Heart left ventricle (tissue), 16 donors: ENCODE measurements at places on chromosomes 7 and 10. TPM values are rescaled to one million over a fixed set of nuclear protein-coding genes. Genes with fewer than 3 reads are reported as not detected.

Gene VWC2
- 4.2 TPM for total RNA-seq

Gene CSGALNACT2
- total RNA-seq: 8.3 TPM

DNA sequence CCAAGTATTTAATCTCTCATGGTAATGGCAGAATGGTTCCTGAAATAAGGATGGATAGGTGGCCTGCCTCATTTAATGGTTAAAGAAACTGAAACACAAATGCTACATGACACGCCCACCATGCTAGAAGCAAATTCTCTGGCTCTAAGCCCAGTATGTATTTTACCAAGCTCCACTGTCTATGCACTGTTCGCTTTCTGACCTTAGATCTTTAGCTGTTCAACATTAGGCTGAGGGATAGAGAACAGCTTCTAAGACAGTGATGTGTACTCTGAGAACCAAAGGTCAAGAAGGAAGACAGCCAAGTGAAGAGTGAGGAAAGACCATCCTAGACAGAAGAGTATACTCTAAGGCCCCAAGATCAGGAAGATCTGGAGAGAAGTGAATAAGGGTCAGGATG lies 26.6 kb downstream of the FAM3C start:
- DNase-seq: no peak

DNA sequence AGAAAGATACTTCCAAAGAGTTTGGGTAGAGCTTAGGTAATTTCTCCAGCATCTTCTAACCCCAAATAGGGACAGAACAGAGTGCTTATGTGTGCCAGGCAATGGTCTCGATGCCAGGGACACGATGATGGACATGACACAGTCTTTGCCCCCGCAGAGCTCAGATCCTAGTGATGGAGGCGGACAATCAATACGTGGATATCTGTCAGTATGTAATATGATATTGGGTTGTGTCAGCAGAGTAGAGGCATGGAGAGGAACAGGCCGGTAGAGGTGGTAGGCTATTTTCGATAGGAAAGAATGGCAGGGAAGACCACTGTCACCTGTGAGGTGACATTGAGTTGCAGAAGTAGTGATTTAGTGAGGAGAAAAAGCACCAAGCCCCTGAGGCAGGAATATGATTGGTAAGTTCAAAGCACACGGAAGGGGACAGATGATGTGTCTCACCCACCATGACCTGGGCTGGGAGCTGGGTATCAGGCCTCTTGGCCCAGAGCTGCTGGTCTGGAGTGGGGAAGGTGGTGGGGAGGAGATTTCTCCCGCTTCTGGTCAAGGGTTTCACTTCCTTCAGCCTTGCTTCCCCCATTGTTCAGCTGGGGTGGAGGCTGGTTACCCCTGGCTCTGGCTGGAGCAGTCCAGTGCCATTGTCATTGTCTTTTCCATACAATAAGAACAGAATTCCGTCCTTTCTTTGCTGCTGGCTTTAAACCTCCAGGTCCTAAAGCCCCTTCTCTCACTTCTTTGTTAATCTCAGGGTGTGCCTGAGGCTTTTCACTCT lies 36.0 kb upstream of the SRGN start:
- DNase-seq: no peak

DNA sequence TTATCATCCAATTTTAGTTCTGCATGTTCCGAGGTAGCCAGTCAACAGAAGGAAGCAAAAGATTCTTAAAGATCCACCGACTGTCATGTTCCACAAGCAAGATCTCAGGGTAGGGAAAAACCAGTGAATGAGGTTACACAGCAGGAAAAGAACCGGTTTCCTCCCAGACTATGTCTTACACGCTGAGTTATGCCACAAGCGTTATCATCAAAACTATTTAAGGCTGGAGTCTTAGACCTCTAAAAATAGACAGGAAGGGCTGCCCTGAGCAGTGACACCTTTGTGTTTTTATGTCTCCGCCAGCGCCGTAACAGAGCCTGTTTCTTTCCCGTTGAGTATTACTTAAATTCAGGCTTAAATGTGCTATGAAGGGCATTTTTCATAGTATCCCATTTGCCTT lies 48.3 kb downstream of the PROSER2 start:
- no peak for DNase-seq

DNA sequence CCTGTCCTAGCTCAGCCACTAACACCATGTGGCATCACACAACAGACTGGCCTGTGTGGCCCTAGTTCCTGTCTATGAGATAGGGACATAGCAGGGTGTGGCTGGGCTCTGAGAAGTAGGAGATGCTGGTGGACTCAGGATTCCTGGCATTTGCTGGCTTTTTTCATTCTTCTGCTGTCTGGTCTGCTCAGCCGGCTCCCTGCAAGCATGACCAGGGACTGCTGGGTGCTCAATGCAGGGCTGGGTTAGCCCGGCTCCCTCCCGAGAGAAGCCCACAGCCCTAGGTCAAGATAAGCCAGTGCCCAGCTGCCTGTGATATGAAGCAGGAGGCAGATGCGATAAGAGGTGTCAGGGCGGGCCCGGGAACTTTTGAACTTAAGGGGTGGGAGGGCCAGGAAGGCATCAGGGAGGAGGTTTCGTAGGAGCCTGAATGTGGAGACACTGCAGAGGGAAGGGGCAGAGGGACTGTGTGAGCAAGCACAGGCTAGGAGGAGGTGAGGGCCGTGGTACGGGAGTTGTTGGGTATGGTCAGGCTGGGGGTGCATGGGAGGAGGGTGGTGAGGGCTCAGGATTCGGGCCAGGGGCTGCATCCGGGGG lies 3.5 kb downstream of the AQP1 start:
- DNase-seq: no peak

- DNase-seq: no peak
Measured at GRCh38 chr10:30160271-30160982, 101.0 kb upstream of the JCAD start.

DNA sequence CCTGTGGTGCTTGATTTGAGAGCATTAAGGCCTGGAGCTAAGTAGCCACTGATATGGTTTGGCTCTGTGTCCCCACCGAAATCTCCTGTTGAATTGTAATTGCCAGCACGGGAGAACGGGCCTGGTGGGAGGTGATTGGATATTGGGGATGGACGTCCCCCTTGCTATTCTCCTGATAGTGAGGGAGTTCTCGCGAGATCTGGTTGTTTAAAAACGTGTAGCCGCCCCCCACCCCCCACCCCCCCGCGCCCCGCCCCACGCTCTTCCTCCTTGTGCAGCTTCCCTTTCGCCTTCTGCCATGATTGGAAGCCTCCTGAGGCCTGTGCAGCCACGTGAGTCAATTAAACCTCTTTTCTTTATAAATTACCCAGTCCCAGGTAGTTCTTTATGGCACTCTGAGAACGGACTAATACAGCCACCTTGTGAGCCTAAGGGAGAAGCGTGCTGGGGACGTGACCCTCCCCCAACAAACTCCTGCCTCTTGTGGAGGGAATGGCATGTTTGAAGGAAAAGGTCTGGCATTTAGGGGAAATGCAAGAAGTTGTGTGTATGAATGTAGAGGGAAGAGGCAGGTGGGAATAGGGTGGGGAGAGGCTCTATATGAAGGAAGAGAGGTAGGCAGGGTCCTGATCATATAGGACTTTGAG lies 118.0 kb upstream of the KMT2C start:
- no peak for DNase-seq

GRCh38 chr7:4270268-4270667 lies 411.8 kb upstream of the FOXK1 start:
- DNase-seq: no peak

DNA sequence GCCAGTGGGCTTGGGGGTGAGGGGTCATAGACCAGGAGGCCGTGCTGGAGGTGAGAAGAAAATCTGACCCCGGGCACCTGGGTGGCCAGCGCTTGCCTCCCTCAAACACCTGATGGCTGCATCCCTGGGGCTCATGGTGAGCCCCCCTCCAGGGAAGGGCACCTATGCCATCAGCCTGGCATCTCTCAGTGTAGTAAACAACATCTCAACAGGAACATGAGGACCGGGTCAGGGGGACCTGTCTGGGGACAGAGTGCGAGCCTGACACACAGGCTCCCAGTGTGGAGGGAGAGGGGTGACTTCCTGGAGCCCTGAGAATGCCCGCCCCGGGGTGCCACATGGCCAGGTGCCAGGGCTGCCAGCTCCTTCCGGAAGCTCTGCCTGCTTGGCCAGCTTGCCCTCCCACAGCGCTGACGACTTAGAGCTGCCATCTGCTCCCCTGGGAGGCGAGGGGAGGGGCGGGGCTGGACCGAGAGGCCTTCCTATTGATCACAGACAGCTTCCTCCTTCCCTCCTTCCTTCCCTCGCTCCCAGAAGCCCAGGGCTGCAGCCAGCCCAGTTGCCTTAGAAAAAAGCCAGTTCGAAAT lies 12.3 kb downstream of the STX1A start:
- DNase-seq: peak; percentile 50

- DNase-seq: no peak
Measured at GRCh38 chr7:29565634-29565981, 2.0 kb downstream of the PRR15 start.

- DNase-seq: no peak
Measured at GRCh38 chr7:106187613-106188350, 75.7 kb upstream of the SYPL1 start.

DNA sequence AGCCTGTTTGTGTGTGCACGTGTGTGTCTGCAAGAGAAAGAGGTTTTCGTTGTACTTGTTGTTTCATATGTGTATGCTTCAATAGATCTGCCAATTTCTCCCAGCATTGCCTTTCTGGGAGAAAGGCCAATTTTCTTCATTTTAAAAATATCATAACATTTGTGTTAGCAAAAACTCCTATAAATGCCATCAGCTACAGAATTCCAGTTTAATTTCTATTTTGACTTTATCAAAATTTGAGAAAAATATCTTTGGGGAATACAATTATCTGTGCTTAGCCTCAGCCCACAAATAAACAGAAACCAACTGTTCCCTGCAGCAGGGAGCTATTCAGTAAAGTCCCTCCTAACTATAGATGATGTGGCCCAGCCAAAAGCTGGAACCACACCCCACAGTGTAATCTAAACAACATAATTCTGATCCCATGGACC lies 68.3 kb upstream of the MGMT start:
- no peak for DNase-seq

- no peak for DNase-seq
Measured at GRCh38 chr7:4519819-4520520, 162.1 kb upstream of the FOXK1 start.

- no peak for DNase-seq
Measured at GRCh38 chr10:79097021-79097872, 28.5 kb downstream of the ZMIZ1 start.

DNA sequence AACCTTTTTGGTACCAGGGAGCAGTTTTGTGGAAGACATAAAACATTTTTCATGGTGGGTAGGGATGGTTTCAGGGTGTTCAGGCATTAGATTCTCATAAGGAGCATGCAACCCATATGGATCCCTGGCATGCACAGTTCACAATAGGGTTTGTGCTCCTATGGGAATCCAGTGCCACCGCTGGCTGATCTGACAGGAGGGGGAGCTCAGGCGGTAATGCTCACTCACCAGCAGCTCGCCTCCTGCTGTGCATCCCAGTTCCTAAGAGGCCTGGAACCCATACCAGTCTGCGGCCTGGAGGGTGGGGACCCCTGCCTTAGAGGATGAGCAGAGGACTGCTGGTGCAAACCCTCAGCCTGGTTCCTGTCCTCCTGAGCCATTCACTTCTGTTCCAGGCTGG lies 561.7 kb downstream of the SDK1 start:
- DNase-seq: no peak

GRCh38 chr10:17394854-17395253 lies 59.5 kb downstream of the ST8SIA6 start:
- DNase-seq: no peak

DNA sequence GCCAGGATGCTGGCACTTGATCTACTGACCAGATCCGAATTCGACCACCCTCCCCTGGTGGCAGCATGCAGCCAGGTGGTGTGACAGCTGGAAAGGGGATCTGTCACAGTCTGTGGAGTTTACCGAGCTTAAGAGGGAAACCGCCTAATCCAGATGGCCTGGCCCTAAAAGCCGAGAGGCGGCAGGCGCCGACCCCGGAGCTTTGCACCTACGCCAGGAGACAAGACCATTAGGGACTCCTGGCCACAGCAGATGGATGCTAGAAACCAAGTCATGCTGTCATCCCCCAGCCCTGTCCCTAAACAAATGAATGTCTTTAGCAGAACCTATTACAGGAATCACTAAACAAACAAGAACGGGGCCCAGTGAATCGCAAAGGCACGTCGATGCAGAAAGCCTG lies 27.7 kb downstream of the RCC1L start:
- no peak for DNase-seq
